ENCODE measurements at places on chromosomes 6 and 20. TPM values are rescaled to one million over a fixed set of nuclear protein-coding genes. Genes with fewer than 3 reads are reported as not detected.

GRCh38 chr20:40812415-40812925 lies 123.4 kb upstream of the MAFB start:
- DNase-seq = no peak

DNA sequence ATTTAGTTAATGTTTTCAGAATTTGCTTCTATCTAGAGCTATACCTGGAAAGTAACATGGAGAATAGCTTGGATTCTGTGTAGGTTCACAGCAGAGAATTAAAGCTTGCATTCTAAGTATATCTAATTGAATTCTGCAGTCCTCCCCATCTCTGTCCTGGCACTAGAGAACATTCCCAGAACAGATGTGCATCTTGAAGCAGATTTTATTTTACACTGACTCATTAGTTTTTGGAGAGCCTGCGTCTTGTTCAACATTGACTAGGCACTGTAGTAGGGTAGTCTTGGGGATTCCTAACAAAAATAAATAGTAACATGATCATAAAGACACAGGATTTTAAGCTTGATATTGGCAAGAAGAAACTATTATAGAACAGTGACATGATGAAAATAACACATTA lies 36.2 kb upstream of the BAG2 start:
- DNase-seq = no peak

DNA sequence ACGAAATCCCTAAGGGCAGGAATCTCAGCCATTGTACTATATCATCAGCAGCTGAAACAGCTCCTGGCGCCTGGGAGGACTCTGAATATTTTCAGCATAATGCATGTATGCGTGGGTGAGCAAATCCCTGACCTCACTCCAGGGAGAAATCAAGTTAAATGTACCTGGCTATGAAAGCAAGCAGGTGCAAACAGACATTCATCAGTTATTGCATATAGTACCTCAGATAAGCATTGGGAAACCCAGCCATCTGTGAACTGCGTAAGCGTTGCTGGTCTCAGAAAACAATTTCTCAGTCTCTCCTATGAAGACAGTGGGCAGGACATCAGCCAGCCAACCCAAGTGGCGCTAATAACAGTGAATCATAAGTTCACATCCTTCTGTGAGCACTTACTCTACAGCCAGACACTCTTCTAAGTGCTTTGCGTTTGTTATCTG lies 622.6 kb downstream of the EPM2A start:
- no peak for DNase-seq

The MARCKS gene
- polyA plus RNA-seq = 230 TPM

The TRIM31 gene
- polyA plus RNA-seq = not detected
